Osteoblast (primary cell): ENCODE measurements at places on chromosomes 12 and 14. TPM values are rescaled to one million over a fixed set of nuclear protein-coding genes. Genes with fewer than 3 reads are reported as not detected.

DNA sequence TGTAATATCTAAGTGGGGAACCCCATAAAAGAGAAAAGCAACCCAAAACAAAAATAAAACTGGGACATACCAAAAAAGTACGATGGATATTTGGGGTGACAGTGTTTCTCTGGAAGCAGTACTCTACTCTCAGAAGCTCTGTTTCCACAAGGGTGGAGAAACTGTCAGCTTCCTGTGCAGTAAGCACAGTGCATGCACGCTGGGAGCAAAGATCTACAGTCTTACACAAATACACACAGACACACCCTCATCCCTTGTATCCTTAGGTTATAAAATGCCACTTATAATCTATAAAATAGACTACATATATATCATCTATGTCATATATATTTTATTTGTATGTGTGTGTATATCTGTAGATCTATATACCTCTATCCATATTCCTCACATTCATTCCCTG lies 225.8 kb upstream of the SOX5 start:
- no peak overlapping the region for H3K4me3 ChIP-seq
- H3K4me1 ChIP-seq = no peaks in the 10 kb centered on the region
- H3K27ac ChIP-seq = no peak overlapping the region

GRCh38 chr12:6688543-6688998 lies 604 bp downstream of the ZNF384 start:
- no peaks in the 10 kb centered on the region for H3K27me3 ChIP-seq
- peaks cover 3% of the 10 kb centered on the region for H3K36me3 ChIP-seq
- H3K27ac ChIP-seq = peak overlapping the region; percentile 81

GRCh38 chr12:123106640-123107359 lies 44.1 kb downstream of the PITPNM2 start:
- H3K36me3 ChIP-seq = no peaks in the 10 kb centered on the region
- H3K27me3 ChIP-seq = no peaks in the 10 kb centered on the region
- no peak overlapping the region for H3K27ac ChIP-seq
- peaks cover 3% of the 10 kb centered on the region for H3K4me1 ChIP-seq
- H3K4me3 ChIP-seq = no peak overlapping the region

DNA sequence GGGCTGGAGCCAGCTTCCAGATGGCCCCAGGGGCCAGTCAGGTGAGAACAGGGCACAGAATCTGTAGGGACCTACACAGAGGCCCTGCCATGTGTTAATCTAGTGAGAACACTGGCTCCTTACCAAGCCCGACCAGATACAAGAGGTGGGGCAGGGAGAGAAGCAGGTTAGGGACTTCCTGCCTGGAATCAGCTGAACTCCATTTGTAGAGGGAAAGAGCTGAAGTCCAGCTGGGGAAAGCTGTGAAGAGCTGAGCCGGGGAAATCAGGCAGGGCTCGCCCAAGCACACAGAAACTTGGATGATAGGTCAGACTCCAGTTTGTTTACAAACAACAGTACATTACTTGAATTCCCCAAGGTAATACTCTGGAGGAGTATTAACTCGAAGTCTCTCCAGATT lies 46.7 kb downstream of the PTGER2 start:
- no peak overlapping the region for H3K4me3 ChIP-seq
- no peaks in the 10 kb centered on the region for H3K36me3 ChIP-seq
- peaks cover 25% of the 10 kb centered on the region for H3K4me1 ChIP-seq

JAG2 gene
- total RNA-seq = 1.8 and 3.3 TPM in 2 replicates

DERA gene
- 47.4 and 50.4 TPM in 2 replicates for total RNA-seq

FAM186B gene
- 0.59 and 0.72 TPM in 2 replicates for total RNA-seq
